Left renal pelvis (tissue), 4 donors: ENCODE measurements at places on chromosomes 13 and 19.

GRCh38 chr13:75959861-75960481, 323.8 kb downstream of the LMO7 start:
- DNase-seq = no peak

- DNase-seq = no peak
These were observed 275.6 kb downstream of the DCLK1 start for GRCh38 chr13:35855531-35856019.

DNA sequence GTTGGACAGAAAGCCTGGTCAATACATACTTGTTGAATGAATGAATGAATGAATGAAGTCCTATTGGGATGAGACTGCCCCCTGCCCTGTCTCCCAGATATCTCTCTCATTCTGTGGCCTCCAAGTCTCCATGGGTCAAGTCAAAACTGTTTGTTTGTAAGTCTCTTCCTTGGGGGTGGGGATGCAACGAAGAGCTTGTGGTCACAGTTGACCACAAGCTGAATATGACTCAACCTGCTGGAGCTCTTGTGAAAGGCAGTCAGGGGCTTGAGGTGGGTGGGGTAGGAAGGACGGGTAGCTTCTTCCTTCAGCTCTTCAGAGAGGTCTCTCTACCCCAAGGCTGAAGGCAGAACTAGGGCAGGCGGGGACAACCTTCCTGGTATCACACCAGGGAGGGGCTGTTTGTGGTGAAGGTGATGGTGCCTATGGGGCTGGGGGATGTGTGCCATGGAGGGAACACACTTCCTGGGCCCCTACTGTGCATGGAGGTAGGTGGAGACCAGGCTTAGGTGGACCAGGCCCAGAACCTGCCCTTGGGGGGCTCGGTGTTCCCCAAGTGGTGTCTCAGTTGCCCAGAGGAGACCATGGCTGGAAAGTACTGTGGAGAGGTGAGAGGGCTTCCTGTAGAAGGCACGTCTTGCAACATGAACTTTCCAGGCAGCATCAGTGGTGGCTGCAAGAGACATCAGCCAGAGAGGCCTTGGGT, 8.0 kb downstream of the MYO1F start:
- DNase-seq = no peak

GRCh38 chr19:1206864-1207450, 1.4 kb downstream of the STK11 start:
- DNase-seq = no peak

DNA sequence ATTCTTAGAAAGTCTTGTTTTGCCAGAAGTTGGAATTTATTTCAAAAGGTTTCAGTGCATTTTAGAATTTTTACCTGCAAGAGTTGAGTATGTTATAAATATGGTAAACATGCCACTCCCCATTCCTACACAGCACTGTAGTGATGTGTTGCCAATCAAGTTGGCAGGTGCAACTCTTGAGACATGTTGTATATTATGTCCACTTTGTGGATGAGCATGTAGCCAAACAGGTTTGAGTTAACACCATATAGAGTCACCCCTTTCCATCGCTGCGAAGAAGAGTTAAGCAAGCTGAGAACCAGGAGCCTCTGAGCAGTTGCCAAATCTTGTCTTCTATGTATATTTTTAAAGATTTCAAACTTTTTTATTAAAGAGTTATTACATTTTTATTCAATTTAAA, 359.8 kb downstream of the LMO7 start:
- no peak for DNase-seq

GRCh38 chr13:95492044-95492801, 60.3 kb upstream of the CLDN10 start:
- DNase-seq = no peak

- DNase-seq = no peak
These were observed 2.6 kb upstream of the JUNB start for GRCh38 chr19:12788682-12789097.

- no peak for DNase-seq
These were observed 316 bp upstream of the ZNF530 start for GRCh38 chr19:57599377-57599760.

DNA sequence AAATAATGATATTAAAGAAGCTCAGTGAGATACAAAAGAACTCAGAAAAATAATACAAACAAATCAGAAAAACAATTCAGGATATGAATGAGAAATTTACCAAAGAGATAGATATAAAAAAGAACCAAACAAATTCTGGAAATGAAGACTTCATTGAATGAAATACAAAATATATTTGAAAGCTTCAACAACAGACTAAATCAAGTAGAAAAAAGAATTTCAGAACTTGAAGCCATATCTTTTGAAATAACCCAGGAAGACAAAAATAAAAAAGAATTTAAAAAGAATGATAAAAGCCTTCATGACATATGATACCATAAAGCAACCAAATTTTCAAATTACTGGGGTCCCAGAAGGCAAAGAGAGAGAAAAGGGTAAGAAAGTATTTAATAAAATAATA, 9.6 kb downstream of the LEUTX start:
- DNase-seq = no peak

DNA sequence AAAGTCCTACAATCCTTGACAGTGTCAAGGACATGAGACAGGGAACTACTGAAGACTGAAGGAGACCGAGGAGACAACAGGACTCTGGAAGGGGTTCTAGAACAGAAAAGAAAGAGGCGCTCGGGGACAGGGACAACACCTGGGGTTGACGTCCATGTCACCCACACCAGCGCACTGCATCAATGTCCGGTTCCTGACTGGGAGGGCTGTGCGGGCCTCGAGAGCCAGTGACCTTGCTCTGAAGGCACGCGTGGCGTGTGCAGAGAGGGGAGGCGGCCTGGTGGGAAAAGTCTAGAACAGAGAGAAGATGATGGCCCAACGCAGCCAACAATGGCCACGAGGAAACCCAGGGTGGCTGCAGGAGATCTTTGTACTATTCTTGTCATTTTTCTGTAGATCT, 5.7 kb downstream of the CARS2 start:
- DNase-seq = no peak

DNA sequence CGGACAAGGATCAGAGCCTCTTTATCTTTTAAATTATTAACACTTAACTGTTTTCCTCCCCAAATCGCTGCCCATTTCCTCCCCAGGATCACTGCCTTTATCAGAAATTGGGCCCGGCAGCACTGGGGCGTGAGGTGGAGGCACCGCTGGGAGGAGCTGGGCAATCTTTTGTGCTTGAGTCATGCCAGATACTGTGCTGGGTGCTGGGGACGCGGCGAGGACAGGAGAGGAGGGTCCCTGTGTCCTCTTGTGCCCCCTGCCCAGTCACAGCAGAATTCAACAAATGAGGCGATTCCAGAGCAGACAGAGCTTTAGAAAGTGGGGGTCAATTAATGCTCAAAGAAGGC, 347.8 kb downstream of the ZNF536 start:
- DNase-seq = no peak

DNA sequence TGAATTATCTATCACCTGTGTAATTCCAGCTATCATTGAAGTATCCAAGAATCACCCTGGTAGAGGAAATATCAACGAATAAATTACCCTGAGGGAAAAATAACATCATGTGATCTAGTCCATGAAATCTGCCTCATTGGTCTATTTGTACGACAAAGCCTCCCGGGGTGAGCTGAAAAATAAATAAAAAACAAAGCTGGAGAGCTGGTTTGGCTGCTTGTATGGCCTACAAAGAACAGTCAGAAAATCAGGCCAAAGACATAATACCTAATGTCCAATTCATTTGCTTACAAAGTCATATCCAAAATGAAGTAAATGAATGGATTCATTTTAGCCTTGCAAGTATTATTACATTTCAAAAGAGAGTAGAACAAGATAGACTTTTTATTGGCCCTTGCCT, 449.9 kb downstream of the KLF12 start:
- DNase-seq = no peak

DNA sequence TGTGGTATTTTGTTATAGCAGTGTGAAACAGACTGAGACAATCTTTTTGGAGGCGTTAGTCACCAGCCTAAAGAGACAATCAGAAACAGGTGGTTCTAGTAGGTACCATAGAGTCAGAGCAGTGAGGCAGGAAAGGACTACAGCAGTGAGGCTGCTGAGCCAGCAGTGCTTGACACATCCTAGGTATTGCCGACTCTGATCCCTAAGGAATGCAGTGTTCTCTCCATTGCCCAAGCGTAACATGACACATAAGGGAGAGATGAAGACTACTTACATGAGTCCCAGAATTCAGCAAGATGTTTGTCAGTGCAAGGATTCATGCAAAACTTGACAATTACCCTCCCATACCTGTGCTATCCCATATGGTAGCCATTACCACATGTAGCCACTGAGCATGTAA, 62.4 kb upstream of the XPO4 start:
- DNase-seq = no peak

GRCh38 chr19:5098646-5099045, 129.7 kb downstream of the KDM4B start:
- no peak for DNase-seq

GRCh38 chr13:38902551-38902950, 88.1 kb downstream of the STOML3 start:
- no peak for DNase-seq
